ENCODE measurements at places on chromosomes 3 and 15.

- no peak for DNase-seq
Observed at GRCh38 chr3:128421966-128422365, 44.7 kb downstream of the DNAJB8 start.

GRCh38 chr15:62940755-62941361, 101.7 kb upstream of the TPM1 start:
- peak; percentile 96 for DNase-seq

- no peak for DNase-seq
Observed at GRCh38 chr3:116716490-116716889, 6.9 kb downstream of the TUSC7 start.

DNA sequence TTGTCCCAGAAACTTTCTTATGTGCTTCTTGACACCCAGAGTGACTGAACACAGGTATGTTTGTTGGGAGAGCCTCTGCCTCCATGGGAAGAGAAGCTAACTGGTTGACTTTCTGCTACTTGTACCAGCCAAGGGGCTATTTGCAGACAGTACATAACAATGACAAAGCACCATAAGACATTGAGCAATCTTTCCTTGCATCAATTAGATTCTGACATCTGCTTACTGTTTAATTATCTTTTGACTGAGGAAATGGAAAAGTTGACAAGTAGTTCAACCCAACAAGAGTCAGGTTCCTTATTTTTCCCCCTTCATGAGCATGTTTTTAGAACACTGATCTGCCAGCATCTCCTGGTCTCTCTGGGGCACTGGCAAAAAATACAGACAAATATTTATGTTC, 157.7 kb downstream of the RPLP1 start:
- peak; percentile 27 for DNase-seq

GRCh38 chr3:51704511-51704950, 2.3 kb upstream of the GRM2 start:
- no peak for DNase-seq

GRCh38 chr15:37133602-37134001, 33.3 kb upstream of the MEIS2 start:
- peak; percentile 17 for DNase-seq

GRCh38 chr15:74906450-74907162, at the start of gene FAM219B:
FAM219B (minus strand) TSS chr15:74906851; CDS start chr15:74906800, 51 bp downstream.
- peak; percentile 88 for DNase-seq

- DNase-seq, result peak; percentile 74
Observed at GRCh38 chr3:23696842-23697241, 108.9 kb upstream of the UBE2E1 start.

- no peak for DNase-seq
Observed at GRCh38 chr3:55645422-55645821, 158.3 kb upstream of the WNT5A start.

DNA sequence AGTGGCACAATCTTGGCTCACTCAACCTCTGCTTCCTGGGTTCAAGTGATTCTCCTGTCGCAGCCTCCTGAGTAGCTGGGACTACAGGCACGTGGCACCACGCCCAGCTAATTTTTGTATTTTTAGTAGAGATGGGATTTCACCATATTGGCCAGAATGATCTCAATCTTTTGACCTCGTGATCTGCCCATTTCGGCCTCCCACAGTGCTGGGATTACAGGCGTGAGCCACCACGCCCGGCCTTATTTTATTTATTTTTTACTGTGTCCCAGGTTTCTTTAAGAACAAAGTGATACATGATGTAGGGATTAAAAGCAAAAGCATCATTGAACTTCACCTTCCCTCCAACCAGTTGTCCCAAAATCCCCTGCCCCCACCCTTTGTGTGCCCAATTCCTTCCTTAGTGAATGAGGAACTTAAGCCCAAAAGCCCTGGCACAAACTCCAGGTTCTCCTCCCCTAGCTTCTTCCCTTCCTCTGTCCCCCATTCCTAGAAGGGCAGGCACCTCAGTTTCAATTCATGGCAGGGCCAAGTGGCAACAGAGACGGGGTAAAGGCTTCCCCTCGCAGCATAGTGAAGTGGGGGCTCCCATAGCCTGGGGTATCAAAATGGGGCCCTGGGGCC, 23.7 kb upstream of the RPN1 start:
- no peak for DNase-seq
